ENCODE measurements at places on chromosomes 1 and 21.

DNA sequence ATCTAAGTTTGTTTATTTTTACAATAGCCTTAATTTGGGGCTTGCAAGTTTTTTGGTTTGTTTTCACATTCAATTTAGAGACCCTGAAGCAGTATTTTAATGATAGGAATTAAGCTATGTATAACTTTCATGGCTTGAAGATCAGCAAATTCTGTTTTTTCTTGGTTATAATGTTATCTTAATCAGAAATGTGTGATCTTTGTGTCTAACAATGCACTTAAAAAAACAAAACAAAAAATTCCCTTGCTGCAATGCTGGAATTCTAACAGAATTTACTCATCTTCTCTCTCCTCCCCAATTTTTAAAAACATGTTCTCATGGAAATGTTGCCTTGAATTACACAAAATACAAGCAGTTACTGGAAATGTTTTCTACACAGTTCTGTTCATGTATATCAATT is 113.1 kb downstream of the OLFML2B start:
- DNase-seq = no peak

DNA sequence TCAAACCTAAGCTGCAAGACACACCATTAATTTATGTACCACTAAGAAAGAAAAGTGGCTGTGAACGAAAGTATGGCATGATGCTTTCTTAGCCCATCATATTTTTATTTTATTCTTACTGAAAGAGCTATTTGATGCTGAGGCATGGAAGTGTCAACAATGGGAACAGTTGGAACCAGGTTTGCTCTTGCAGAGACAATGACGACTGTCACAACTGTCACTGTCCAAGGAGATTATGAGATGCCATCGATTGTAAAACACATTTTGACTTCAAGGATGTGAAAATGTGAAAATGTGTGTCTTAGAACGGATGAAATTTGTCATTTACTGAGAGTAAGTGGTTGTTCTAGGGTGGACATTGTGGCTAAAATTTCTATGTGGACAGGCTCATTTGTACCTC is 2.8 kb upstream of the ACTL8 start:
- DNase-seq = no peak

- DNase-seq = peak; percentile 8
Observed at GRCh38 chr1:194295685-194296084, 1109.3 kb upstream of the B3GALT2 start.

DNA sequence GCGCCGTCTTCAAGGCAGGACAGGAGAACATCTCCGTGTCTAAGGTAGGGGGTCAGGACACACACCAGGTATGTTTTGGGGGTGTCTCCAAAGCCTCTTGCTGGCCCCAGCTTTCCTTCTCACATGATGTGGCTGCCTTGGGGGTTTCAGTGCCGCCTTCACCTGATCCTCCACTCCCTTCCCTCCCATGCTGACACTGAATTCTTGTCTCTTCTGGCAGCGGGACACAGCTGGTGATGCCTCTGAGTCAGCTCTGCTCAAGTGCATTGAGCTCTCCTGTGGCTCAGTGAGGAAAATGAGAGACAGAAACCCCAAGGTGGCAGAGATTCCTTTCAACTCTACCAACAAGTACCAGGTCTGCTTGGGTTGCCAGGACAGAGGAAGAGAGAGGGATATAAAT is 13.5 kb downstream of the ATP1A2 start:
- DNase-seq = no peak

DNA sequence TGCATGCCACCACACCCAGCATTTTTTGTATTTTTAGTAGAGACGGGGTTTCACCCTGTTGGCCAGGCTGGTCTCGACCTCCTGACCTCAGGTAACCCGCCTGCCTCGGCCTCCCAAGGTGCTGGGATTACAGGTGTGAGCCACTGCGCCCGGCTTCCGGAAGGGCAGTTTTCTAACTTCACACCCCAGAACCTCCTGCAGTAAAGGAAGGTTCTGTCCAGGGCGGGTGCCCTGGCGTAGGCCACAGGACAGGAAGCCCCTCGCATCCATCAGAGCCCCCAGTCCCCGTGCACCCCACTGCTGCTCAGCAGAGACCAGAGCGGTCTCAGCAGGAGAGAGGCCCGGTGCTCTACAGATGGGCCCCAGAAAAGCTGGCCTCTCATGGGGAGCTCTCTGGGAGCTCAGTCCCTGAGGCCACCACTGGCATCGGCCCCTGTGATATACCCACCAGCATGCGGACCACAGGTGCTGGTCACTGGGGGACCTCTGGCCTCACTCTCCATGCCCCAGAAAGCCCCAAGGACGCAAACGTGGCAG is 4.1 kb upstream of the DNMT3L start:
- DNase-seq = peak; percentile 0

- DNase-seq = no peak
Observed at GRCh38 chr1:81823082-81823481, 22.3 kb downstream of the ADGRL2 start.

DNA sequence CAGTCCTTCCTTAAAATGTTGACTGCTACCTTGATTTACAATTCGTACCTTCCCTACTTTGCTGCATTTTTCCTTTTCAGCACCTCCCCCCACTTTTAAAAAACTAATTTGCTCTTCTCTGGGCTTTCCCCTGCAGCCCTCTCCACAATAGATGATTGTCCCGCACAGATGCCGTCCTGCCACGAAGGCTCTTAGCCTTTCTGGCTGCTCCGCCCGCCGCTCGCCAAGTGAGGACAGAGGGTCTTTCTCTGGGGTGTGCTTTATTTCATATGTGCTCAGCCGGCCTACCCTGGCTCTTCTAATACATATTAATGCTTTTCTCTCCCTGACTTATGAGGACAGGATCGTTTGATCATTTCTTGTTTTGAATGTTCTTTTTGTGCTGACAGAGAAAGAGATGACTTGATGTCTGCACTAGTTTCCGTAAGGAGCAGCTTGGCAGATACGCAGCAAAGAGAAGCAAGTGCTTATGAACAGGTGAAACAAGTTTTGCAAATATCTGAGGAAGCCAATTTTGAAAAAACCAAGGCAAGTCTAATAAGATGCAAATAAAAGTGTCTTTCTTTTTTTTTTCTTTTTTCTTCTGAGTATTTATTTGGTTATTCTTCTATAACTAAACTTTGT is 60.6 kb downstream of the SDCCAG8 start:
- DNase-seq = peak; percentile 37

- DNase-seq = no peak
Observed at GRCh38 chr1:165080253-165080896, 276.1 kb downstream of the LMX1A start.

GRCh38 chr1:82227306-82228095 is 426.8 kb downstream of the ADGRL2 start:
- DNase-seq = no peak

DNA sequence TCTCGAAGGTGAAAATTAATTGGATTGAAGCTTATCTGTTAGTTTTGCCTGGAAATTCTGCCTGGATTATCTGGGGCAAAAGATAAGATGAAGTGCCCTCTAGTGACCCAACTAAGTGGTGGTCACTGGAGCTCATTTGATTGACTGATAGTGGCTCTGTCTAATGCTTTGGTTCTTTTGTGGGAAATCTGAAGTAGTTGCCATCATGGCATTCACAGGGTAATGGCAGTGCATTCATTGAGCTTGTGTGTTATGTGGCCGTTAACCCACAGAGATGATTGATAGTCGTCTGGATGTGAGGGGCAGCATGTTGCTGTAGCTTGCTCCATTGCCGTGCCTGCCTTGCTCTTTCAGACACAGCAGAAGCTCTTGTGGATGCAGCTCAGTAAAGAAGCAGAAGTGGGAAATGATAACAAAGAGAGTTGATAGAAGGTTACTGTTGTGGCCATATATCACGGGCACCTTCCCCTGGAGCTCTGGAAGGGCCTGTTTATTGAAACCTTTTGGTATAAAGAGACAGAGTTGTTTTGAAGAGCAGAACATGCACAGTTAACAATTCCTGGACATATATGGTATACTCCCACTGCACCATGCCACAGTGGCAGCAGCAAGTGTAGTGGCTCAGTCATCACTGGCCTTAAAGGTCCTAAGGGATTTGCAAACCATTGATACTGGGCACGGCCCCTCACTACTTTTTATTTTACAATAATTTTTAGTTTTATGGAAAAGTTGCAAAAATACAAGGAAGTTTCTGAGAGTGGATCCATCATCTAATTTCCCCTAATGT is 42.0 kb downstream of the CXADR start:
- DNase-seq = peak; percentile 19

DNA sequence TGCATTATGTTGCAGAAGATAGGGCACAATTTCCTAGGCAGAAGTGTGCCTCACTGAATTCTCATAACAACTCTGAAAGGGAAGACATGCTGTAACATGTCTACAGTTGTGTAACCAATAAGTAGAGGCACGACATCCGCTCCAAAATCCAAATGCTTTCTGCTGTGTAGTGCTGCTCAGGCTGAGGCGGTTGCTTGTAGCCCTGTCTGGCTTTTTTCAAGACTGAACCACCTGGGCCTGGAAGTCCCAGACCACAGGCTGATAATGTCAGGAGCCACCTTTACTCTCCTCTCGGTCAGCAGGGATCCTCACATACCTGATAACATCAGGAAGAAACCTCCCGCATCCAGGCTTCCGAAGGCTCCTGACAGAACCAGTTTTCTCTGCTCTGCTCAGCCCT is 10.9 kb downstream of the AKNAD1 start:
- peak; percentile 63 for DNase-seq

DNA sequence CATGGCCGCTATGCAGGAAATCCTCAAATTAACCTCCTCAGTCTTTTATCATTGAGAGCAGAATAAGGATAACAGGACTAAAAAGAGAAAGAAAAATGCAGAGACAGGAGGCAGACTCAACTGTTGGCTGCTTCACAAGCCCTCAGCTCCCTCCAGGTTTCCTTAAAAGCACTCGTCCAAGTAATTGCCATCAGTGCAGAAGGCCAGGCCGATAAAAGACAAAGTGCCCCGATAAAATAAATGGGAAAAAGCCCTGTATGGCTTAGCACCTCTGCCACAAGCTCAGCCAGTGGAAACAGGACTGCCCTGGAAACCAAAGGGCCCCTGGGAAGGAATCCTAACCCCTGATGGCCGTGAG is 8.1 kb downstream of the S100A6 start:
- no peak for DNase-seq

DNA sequence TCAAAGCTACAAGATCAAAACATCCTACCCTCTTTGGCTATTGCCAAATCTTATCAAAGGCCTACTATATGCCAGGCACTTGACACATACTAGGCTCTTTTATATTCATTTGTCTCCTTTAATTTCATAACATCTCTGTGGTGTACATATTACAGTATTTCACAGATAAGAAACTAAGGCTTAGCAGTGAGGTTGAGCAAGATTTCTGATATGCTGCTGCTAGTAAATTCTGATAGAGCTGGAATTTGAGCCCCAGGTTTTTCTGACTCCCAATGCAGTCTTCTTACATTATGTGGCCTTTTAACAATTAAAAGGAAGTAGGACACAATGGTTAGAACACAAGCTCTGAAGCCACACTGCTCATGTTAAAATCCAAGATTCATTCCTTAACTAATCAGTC is 16.8 kb downstream of the CCDC185 start:
- no peak for DNase-seq

DNA sequence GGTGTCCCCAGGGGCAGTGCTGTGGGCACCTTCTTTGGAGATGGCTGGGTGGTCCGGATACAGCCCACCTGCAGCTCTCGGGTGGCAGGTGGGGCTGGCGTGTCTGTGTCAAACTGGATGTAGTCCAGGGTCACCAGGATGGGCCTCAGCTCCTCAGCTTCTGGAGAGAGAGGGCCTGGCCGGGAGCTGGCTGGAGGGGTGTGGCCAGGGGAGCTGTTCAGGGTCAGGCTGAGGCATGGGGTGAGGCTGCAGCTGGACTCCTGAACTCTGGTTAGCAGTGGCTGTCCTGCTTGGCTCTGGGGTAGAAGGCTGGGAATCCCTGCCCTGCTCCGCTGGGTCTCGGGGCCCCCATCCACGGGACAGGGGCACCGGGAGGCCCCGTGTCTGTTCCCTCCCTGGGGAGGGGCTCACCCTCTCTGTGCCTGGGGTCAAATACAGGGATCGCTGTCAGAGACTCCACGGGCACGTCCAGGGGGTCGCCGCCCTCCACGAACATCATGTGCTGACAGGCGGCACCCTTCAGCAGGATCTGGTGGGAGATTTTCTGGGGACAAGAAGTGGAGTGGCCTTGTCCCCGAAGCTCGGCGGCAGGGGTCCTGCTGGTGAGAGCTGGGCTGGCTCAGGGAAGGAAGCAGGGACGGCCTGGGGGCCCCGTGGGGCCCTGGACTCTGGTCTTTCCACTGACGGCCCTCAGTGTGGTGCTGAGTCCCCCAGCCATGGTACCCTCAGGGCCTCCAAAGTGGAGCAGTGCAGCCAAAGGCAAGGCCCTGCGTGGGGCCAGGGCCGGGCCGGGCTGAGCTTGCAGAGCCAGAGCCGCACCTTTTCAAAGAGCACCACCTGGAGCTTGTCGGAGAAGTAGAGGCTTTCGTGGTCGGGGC is 4.1 kb upstream of the TMEM52 start:
- peak; percentile 33 for DNase-seq

DNA sequence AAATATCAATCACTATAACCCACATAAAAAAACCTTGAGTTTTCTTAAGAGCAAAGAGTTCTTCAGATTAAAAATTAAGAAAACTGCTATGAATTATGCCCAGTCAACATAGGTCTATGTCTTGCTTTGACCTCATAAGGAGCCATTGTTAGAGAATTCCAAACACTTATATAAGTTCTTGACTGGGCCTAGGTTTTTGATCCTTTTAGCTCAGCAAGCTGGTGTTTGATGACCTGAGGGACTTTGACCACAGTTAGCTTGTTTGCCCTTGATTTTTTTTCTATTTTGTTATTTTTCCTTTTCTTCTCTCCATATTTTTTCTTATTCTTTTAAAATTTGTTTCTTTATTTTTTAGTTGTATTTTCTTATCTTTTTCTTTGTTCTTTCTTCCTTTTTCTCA is 122.3 kb downstream of the RHOU start:
- no peak for DNase-seq

GRCh38 chr1:223199094-223199647 is 56.1 kb upstream of the TLR5 start:
- DNase-seq = no peak

DNA sequence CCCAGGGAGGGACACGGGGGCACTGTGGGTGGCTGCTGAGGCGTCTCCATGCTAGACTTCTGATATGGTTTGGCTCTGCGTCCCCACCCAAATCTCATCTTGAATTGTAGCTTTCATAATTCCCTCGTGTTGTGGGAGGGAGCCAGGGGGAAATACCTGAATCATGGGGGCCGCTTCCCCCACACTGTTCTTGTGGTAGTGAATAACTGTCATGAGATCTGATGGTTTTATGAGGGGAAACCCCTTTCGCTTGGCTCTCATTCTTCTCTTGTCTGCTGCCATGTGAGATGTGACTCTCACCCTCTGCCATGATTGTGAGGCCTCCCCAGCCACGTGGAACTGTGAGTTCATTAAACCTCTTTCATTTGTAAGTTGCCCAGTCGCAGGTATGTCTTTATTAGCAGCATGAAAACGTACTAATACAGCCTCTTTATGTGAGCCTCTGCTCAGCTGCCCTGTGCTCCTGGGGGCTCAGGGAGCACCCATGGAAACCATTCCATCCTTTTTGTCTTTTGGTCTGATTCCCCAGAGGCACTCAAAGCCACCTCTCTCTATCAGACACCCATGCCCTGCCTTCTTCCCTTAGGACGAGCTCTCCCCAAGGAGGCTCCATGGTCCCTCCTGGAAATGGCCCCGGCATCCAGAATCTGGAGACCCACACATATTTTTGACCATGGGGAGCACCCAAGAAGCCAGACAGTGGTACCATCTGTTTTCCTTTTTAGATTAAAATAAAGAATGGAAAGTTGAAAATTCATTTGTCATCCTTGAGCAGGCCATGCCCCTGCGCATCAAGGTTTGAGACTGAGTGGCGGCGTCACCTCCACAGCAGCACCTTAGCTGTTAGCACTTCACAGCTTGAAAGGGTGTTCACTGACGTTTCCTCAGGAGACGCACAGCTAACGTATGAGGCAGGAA is 65.9 kb upstream of the FAM20B start:
- DNase-seq = no peak

GRCh38 chr1:30998887-30999286 is 66.6 kb downstream of the PUM1 start:
- DNase-seq = no peak

Data from ELF-1 (cell line).